ENCODE measurements at places on chromosomes 13 and 19. TPM values are rescaled to one million over a fixed set of nuclear protein-coding genes. Genes with fewer than 3 reads are reported as not detected.
A peak's percentile ranks its signal among the peaks of the same experiment; 100 is the strongest.

- peak; percentile 29 for DNase-seq
- H3K4me3 ChIP-seq = no peak overlapping the region
- no peak overlapping the region for H3K27ac ChIP-seq
- H3K36me3 ChIP-seq = no peaks in the 10 kb centered on the region
These were observed 62.6 kb downstream of the UFM1 start for GRCh38 chr13:38412266-38412665.

DNA sequence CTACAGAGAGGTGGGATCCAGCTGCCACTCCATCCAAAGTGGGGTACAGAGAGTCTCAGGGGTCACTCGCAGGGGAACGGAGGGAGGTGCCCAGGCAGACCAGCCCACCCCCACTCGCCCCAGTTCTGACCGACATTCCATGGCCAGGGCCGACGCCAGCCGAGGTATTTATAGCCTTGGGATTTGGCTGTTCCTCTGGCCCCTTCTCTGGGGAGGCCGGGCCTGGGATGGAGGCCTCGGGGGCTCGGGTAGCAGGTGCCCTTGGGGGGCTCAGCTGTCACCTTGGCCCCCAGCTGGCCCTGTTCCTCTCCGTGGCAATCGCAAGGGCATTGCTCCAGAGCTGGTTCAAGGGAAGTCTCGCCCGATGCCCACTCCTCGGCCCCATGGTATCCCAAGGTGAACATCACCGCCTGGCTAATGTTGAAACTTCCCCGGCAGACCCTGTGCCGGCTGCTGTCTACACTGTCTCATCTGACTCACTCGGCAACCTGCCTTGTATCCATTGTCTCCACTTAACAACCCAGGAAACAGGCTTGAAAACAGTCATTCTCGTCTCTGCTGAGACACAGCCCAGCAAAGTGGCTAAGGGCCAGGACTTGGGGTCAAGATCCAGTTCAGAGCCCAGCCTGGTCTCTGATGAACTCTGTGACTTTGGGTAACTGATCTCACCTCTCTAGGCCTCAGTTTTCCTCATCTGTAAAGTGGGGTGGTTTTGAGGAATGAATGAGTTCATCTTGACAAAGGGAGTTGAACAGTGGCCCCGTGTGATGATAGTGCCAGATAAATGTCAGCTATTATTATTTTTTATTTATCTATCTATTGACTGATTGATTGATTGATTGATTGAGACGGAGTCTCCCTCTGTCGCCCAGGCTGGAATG, 9.7 kb downstream of the PRKACA start:
- H3K4me3 ChIP-seq = no peak overlapping the region
- no peak for DNase-seq
- peaks cover 19% of the 10 kb centered on the region for H3K36me3 ChIP-seq
- peaks cover 5% of the 10 kb centered on the region for H3K4me1 ChIP-seq

GRCh38 chr13:39498471-39499114, 104.4 kb downstream of the LHFPL6 start:
- H3K36me3 ChIP-seq = no peaks in the 10 kb centered on the region
- no peak for DNase-seq
- H3K27me3 ChIP-seq = no peaks in the 10 kb centered on the region
- H3K4me3 ChIP-seq = no peak overlapping the region
- no peaks in the 10 kb centered on the region for H3K4me1 ChIP-seq

- no peak overlapping the region for H3K4me3 ChIP-seq
- H3K27ac ChIP-seq = no peak overlapping the region
- peaks cover 11% of the 10 kb centered on the region for H3K36me3 ChIP-seq
- no peaks in the 10 kb centered on the region for H3K27me3 ChIP-seq
- DNase-seq = no peak
These were observed 15.2 kb upstream of the ERCC5 start for GRCh38 chr13:102830646-102831045.

- no peaks in the 10 kb centered on the region for H3K27me3 ChIP-seq
- DNase-seq = no peak
- no peaks in the 10 kb centered on the region for H3K36me3 ChIP-seq
- no peak overlapping the region for H3K27ac ChIP-seq
- no peak overlapping the region for H3K4me3 ChIP-seq
- no peaks in the 10 kb centered on the region for H3K4me1 ChIP-seq
These were observed 168.6 kb downstream of the LACC1 start for GRCh38 chr13:44048326-44048725.

GRCh38 chr19:40714441-40715299, 2.0 kb downstream of the COQ8B start:
- H3K27me3 ChIP-seq = no peaks in the 10 kb centered on the region
- H3K4me1 ChIP-seq = peaks cover 13% of the 10 kb centered on the region
- peak; percentile 97 for DNase-seq
- peaks cover 5% of the 10 kb centered on the region for H3K36me3 ChIP-seq
- peak overlapping the region; percentile 88 for H3K4me3 ChIP-seq

- no peaks in the 10 kb centered on the region for H3K27me3 ChIP-seq
- DNase-seq = no peak
- peaks cover 4% of the 10 kb centered on the region for H3K36me3 ChIP-seq
- H3K4me3 ChIP-seq = no peak overlapping the region
- no peak overlapping the region for H3K27ac ChIP-seq
These were observed 15.4 kb downstream of the CARS2 start for GRCh38 chr13:110690516-110690915.

DNA sequence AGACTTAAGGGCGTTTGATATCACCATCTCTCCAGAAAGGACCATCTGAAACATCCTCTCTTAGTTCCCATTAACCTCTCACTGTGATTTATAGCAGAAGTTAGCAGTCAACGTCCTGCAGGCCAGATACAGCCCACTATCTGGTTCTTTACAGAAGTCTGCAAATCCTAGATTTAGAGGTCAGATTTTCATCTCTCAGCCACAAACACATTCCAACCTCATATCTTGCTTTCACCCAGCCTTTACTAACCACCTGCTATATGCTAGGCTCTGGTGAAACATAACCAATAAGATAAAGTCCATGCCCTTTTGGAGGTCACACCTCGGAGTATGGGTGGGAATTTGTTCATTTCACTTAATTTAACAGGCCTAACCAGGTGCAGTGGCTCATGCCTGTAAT, 76.8 kb upstream of the CACNA1A start:
- no peak overlapping the region for H3K4me3 ChIP-seq
- no peak for DNase-seq
- no peaks in the 10 kb centered on the region for H3K4me1 ChIP-seq
- H3K36me3 ChIP-seq = no peaks in the 10 kb centered on the region

DNA sequence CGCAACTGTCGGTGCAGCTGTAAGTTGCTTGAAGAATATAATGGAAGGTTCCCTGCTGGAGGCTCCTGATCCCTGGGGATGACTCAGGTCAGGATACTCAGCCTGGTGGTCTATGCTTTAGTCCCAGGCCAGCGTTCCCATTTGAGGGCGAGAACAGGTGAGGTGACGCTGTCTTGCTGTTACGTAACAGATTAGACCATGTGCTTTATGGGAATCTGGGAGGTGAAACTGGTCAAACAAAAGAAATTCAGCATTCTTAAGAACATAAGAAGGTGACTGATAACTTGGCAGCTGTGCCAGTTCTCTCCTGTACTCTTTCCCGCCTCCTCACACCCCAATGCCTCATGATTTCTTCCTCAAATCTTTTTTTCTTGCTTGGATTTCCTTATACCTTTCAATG, at the start of gene CXCL17:
TSS of gene CXCL17 (minus strand) at position 114 of the 400 bp plus-strand sequence. CDS start 114 bp downstream, outside the sequence.
- no peak within 1 kb of the TSS for H3K4me3 ChIP-seq
- no peak within 1 kb of the TSS for H3K27ac ChIP-seq
- no peaks in the 10 kb centered on the region for H3K36me3 ChIP-seq
- no peaks in the 10 kb centered on the region for H3K27me3 ChIP-seq

DNA sequence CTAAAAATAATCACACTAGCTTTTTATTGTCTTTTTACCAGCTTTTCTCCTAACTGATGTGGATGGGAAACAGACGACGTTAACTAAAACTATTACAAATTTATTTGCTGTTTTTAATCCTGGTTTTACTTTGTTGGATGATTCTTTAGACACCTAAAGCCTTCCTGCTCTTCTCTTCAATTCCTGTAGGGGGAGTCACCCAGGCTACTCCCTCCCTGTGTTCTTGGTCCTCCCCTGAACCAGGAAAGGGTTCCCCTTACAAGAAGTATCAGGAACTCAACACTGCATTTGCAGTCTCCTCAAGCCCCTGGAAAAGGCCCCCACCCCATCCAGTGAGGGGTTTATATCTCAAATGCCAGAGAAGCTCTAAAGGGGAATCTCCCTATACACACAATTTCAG, 206.1 kb downstream of the SUCLA2 start:
- DNase-seq = no peak
- H3K27ac ChIP-seq = no peak overlapping the region
- no peaks in the 10 kb centered on the region for H3K27me3 ChIP-seq
- H3K4me3 ChIP-seq = no peak overlapping the region
- H3K36me3 ChIP-seq = no peaks in the 10 kb centered on the region

GRCh38 chr13:95920485-95920884, 132.7 kb downstream of the UGGT2 start:
- no peaks in the 10 kb centered on the region for H3K4me1 ChIP-seq
- no peaks in the 10 kb centered on the region for H3K27me3 ChIP-seq
- DNase-seq = peak; percentile 38
- H3K27ac ChIP-seq = no peak overlapping the region
- no peaks in the 10 kb centered on the region for H3K36me3 ChIP-seq

DNA sequence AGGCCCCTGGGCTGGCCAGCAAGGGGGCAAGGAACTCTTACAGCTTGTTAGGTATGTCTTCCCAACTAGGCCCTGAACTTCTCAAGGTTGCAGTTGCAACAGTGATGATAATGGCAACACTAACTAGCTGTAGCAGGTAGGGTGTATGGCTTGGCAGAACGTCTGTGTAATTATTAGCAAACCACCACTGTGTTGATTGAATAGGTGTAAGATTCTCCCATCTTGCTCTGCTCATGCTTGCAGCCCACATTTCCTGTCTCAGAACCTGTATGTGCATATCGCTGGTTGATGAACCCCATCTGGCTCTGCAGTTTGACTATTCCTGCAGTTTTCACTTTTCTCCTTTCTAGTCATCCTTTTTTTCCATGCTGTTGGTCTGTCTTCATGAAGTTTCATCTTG, 178.8 kb downstream of the KATNAL1 start:
- no peak for DNase-seq
- H3K27ac ChIP-seq = no peak overlapping the region
- no peak overlapping the region for H3K4me3 ChIP-seq
- H3K36me3 ChIP-seq = no peaks in the 10 kb centered on the region
- no peaks in the 10 kb centered on the region for H3K4me1 ChIP-seq

GRCh38 chr19:48950159-48950558, 4.5 kb upstream of the BAX start:
- no peak overlapping the region for H3K4me3 ChIP-seq
- no peaks in the 10 kb centered on the region for H3K4me1 ChIP-seq
- no peaks in the 10 kb centered on the region for H3K36me3 ChIP-seq
- no peak for DNase-seq

DNA sequence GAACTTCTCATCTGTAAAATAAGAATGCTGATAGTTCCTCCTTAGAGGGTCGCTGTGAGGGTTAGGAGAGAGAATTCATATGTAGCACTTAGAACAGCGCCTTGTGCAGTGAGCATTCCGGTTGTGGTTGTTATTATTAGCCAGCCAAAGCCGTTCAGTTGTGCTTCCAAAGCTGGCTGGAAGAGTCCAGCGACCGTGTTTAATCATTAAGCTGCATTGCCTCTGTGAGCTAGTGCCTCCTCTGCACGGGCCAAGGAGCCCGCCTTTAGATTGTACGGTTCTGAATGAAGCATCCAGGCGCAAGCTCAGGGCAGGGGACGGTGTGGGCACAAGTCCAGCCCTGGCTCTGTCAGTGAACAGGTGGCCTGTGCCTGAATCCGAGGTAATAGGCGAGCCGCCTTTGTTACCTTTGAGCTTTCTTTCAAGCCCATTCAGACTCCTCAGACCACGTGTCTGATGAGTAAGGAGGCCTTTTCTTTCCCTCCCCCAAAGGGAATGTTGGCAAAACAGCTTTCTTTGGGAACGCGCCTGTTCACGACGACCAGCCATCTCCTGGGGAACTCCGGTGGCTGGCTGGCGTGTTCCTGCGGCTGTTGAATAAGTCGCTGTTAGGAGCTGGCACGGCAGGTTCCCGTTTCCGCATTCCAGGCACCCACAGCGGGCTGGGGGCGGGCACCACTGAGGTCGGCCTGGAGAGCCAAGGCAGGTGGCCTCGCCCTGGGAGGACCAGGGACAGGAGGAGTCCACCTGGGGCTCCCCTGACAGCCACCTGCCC, 25.1 kb downstream of the SIPA1L3 start:
- peak; percentile 95 for DNase-seq
- H3K4me1 ChIP-seq = peaks cover 36% of the 10 kb centered on the region
- no peaks in the 10 kb centered on the region for H3K36me3 ChIP-seq
- no peaks in the 10 kb centered on the region for H3K27me3 ChIP-seq
- peak overlapping the region; percentile 76 for H3K27ac ChIP-seq

- H3K27ac ChIP-seq = peak overlapping the region; percentile 93
- DNase-seq = peak; percentile 86
- peak overlapping the region; percentile 88 for H3K4me3 ChIP-seq
- no peaks in the 10 kb centered on the region for H3K36me3 ChIP-seq
- no peaks in the 10 kb centered on the region for H3K27me3 ChIP-seq
- no peaks in the 10 kb centered on the region for H3K4me1 ChIP-seq
These were observed 47.1 kb downstream of the TGDS start for GRCh38 chr13:94548821-94549231.

DNA sequence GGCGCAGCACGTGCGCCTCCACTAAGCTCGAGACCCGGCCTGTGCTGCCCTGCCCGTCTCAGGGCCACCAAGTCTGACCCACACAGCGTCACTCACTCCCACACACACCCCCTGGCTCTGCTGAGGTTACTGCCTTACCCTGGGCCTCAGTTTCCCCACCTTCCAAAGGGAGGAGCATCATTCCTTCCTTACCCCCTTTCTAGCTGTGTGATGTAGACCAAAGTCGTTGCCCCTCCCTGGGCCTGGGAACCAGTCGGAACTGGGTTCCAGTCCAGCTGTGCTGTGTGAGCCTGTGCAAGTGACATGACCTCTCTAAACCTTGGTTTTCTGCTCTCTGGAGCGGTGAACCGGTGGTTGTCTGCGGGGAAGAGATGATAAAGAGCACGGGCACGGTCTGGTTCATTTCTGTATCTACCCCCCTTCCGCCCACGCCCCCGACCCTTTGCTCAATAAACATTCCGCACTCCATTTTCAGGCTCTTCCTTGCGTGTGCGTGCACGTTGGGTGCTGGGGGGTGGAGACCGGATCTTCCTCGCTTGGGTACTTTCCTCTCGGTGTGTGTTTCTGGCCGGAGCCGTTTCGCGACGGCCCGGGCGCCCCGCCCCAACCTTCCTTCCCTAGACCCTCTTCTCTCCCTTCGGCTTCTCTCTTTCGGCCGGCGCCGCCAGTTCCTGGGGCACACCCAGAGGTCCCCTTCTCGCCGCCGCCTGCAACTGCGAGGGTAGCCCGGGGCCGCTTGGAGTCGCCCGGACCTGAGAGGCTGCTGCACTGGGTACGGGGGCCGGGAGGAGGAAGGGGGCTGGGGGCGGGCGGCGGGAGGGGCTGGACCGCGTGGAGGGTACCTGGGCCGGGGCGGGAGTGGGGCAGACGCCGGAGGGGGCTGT, at the start of gene ZNF581:
TSS of gene ZNF581 (plus strand) at position 647 of the 884 bp plus-strand sequence. CDS start 923 bp downstream, outside the sequence.
- H3K36me3 ChIP-seq = no peaks in the 10 kb centered on the region
- H3K27me3 ChIP-seq = no peaks in the 10 kb centered on the region
- DNase-seq = peak; percentile 73
- H3K4me1 ChIP-seq = no peaks in the 10 kb centered on the region
- H3K27ac ChIP-seq = peak within 1 kb of the TSS; percentile 72

- peak overlapping the region; percentile 33 for H3K27ac ChIP-seq
- peak overlapping the region; percentile 59 for H3K4me3 ChIP-seq
- no peaks in the 10 kb centered on the region for H3K27me3 ChIP-seq
- H3K4me1 ChIP-seq = peaks cover 10% of the 10 kb centered on the region
- DNase-seq = no peak
These were observed 190.0 kb downstream of the MZT1 start for GRCh38 chr13:72537395-72537780.

ZNF530 gene
- 1.1 TPM for polyA plus RNA-seq

APBA3 gene
- 17.1 TPM for polyA plus RNA-seq

CARS2 gene
- polyA plus RNA-seq = 57.1 TPM

TEX29 gene
- not detected for polyA plus RNA-seq

KIR3DL2 gene
- not detected for polyA plus RNA-seq

FARSA gene
- 58.2 TPM for polyA plus RNA-seq

NAPSA gene
- polyA plus RNA-seq = 268 TPM

KLK13 gene
- not detected for polyA plus RNA-seq

All from kidney (tissue), 22 donors.